H4 (cell line): ENCODE measurements at places on chromosomes 5 and 9. TPM values are rescaled to one million over a fixed set of nuclear protein-coding genes. Genes with fewer than 3 reads are reported as not detected.

DNA sequence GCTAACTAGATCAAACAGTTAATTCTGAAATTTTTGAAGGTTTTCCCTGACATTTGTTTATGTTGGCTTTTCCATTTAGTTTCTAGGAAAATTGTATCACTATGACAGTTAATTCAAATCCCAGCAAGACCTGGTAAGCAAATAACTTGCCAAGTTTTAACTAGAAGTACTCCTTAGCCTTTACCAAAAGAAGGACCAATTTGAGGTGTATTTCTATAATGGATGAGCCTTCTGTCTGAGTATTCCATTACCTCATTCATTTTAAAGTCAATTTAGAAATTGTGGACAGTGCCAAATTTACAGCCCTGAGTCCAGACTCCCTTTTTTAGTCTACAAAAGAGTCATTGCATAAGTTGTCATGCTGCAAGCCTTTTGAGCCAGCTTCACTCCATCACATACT lies 687.6 kb downstream of the CETN3 start:
- no peak for DNase-seq

DNA sequence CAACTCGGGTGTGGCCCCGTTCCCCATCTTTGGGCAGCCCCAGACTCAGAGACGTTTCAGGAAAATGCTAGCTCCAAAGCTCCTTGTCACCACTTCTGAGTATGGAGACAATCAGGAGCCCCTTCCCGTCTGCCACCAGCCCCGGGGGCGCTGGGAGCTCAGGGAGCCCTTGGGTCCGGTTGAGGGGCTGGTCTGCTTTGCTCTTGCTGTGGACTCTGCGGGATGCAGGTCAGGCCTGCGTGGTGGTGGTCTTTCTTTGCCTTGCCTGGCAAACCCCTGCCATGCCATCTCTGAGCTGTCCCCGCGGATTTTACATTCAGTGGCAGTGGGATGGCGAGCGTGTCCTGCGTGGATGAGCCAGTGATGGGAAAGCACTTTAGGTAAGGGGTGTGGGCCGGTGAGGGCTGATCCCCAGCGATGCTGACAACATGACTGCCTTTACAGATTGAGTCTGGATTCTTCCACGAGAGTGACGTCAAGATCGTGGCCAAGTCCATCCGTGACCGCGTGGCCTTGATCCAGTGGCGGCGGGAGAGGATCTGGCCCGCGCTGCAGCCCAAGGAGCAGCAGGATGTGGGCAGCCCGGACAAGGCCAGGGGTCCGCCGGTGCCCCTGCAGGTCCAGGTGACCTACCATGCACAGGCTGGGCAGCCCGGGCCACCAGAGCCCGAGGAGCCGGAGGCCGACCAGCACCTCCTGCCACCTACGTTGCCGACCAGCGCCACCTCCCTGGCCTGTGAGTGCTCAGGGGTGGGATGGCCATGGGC lies 63.3 kb downstream of the WNK2 start:
- DNase-seq, result no peak

DNA sequence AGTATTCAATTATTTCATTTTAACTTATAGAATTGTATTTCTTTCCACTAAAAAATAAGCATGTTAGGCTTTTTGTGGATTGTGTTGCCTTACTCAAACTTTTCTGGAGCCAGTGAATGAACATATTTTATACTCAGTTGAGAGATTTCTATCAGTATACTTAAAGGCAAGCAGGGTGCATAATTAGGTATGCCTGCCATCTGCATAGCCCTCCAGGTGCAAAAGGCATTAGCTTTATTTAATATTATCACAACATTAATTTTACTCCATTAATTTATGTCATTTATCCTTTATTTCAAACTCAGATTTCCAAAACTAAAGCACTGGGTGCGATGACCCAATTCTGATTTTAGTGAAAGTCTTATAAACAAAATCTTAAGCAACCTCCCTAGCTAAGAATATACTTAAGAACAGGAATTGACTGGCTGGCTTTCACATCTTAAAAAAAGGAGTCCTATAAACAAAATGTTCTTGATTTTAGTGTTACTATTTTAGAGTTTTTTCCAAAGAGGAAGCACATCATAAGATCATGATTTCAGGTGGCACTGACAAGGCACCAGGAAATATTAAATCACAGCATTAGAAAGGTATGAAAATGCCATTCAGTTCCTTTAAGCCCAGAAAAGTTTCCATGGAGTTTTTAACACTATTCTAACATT lies 178.4 kb downstream of the MPDZ start:
- no peak for DNase-seq

DNA sequence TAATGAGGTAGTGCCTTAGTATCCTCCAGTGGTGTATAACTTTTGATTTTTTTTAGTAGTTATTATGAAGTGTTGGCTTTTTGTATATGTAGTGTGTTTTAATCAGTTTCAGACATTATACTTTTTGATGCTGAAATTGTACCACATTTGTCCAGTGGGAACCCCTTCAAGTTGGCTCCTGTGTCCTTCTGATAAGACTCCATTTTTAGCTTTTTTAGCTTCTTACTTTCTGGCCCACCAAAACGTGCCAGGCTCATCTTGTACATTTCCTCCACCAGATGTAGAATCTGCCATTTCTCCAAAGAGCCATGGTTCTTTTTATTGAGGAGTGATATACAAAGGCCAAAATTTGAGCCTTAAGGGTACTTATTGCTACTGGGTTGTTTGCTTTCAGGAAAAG lies 84.4 kb downstream of the PBX3 start:
- DNase-seq, result no peak

- DNase-seq, result no peak
Observed at GRCh38 chr5:36156619-36157018, 4.7 kb downstream of the SKP2 start.

- no peak for DNase-seq
Observed at GRCh38 chr9:38621434-38622287, 1.3 kb upstream of the ANKRD18A start.

DNA sequence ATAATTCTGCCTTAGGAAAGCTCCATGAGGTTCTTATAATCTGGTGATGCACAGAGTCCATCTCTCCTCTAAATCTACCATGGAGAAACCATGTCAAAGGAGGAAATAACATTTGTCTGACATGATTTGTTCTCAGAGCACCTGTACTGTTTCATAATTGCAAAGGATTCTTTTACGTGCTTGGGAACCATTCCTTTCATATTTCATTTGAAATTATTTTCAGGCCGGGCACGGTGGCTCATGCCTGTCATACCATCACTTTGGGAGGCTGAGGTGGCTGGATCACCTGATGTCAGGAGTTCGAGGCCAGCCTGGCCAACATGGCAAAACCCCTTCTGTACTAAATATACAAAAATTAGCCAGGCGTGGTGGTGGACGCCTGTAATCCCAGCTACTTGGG lies 65.4 kb downstream of the UGCG start:
- no peak for DNase-seq

DNA sequence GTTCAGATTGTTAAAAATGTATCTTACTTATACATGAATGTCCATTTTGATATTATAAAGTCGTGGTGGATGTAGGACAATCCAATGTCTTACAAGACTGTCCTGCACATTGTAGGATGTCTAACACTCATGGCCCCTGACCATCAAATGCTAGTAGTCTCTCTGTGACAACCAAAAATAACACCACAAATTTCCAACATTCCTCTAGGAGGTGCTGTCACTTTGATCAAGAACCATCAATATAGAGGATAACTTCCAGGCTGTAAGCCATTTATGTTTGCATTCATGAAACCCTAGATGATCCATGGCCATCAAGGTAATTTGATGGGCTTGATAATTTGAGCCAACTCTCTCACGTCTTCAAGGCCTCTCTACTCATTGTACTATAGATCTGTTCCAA lies 20.5 kb upstream of the ZFR start:
- no peak for DNase-seq

GRCh38 chr5:69042500-69042899 lies 51.3 kb upstream of the SLC30A5 start:
- DNase-seq, result no peak

DNA sequence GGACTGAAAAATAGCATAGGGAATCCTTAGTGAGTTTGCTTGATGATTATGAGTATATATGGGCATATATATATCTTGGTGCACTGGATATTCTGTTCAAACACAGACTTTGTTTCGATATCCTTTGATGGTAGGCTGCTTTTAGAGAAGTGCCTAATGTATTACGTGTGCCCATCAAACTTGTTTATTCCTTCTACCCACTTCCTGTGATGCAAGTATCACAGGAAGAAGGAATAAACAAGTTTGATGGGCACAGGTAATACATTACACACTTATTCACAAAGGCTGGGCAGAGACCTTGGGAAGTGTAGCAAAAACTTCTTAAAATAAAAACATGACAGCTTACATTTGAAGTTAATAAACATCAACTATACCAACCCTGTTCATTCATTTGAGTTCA lies 364.2 kb downstream of the CHSY3 start:
- DNase-seq, result peak; percentile 61

GRCh38 chr9:132539096-132539495 lies 43.3 kb upstream of the BARHL1 start:
- no peak for DNase-seq

DNA sequence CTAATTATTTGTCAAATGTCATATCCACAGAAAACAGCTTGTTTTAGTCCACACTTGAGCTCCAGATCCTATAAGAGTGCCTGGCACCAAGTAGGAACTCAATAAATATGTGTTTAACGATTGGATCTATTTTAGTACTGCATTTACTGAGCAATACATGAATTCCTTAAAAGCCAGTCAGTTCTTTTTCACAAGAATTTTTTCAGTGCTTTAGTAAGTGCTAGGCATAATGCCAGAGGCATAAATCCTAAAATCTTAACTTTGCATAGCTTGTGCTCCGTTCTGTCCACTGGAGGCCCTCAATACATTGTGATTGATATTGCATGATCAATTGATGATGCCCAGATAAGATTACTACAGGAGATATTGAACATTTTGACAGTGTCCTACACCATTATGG lies 67.3 kb upstream of the PCSK5 start:
- DNase-seq, result no peak

DNA sequence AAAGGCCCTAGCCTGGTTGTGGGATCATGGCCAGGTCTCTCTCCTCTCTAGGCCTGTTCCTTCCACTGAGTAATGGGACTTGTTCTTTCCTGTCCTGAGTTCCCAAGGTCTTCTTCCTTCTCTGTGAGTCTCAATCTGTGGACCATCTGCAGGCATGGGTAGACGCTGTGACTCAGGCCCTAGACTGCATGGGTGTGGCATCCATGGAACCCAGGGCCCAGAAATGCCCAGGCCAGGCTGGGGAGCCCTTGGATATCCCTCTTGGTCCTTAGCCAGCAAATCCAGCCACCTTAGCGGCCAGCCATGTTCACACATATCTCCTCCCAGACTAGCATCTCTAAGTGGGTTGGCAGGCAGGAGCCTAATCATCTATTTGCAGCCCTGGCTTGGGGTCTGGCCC lies 2.3 kb upstream of the ACSL6 start:
- DNase-seq, result no peak

- no peak for DNase-seq
Observed at GRCh38 chr9:70040376-70040903, 3.2 kb upstream of the MAMDC2 start.

DNA sequence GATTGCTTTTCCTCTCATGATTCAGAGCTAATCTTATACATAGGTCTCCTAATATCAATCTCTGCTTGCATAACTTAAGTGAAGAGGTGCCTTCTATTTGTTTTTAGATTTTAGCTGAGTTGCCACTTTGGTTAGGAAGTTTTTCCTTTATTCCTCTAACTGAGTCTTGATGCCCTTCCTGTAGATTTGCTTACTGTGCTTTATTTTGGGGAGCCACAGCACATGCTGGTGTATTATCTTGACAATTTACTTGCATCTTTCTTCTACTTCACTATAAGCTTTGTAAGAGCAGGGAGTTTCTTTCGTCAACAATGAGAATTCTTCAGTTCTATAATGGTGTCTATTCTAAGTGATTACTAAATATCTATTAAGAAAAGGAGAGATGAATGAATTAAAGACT lies 54.9 kb downstream of the GABRA6 start:
- no peak for DNase-seq

DNA sequence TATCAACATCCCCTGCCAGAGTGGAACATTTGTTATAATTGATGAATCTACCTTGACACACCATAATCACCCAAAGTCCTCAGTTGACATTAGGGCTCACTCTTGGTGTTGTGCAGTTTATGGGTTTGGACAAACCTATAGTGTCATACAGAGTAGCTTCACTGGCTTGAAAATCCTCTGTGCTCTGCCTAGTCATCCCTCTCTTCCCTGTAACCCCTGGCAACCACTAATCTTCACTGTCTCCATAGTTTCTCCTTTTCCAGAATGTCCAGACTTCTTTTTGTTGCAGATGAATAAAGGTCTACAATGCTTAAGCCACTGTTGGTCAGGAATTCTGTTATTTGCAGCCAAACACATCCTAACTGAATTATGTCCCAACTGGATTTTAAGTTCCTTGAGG lies 22.5 kb upstream of the SUB1 start:
- DNase-seq, result no peak

DNA sequence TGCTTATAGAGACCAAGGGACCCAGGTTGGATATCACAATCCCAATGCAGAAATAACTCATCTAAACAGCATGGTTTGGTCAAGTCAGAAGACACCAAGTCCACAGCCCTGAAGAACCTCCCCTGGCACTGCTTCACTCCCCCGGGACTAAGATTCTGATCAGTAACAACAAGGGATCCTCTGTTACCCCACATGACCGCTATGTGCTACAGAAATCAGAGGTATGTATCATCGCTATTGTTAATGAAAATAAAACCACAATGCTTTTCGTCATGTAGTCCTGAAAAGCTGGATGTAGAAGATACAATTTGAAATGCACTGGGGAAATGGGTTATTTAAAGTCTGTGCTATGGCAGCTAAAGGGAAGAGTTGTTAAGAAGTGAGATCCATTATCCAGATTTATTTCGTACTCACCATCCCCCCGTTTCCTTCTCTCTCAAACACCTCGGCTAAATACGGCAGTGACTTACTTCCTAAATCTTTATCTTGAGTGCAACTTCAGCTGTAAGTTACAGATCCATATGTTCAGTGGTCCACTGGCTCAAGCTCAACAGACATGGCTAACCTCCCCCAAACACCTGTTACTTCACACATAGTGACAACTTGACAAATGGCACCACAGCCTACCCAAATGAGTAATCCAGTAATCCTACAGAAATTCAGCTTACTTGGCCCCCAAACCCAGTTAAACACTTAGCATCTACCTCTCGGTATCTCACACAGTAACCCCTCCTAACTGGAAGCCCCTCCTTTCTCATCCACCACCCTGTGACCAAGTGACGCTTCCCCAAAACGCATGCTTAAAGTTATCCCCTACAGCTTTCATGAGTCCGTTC lies 129.2 kb downstream of the MYO10 start:
- no peak for DNase-seq

DNA sequence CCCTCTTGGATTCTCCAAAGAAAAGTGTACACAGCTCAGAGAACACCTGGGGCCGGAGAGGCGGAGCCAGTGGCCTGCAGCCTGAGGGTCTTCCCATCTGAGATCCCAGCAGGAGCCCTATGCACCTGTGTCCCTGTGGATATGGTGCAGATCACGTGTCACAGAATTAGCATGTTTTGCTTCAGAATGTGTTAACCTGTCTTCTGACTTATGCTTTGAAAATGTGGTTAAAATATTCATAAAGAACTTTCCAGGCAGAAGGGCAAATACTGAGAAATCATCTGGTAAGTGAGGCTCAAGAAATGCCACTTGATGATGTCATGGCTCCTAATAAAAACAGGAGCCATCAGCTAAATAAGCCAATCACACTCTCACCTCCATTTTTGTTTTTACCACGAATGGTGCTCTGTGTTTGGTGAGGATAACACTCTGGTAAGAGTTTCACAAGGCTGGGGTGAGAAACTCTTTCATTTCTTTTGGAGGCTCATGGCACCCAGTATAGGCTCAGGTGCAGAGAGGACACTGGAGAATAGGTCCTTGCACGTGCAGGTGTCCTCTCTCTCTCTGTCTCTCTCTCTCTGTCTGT lies 279.8 kb downstream of the FSTL4 start:
- DNase-seq, result no peak

The SLC34A3 gene
- not detected in 2 replicates for total RNA-seq

The PLK2 gene
- 56.8 and 67.3 TPM in 2 replicates for total RNA-seq

The PDE6A gene
- 0.02 TPM in 1 of 2 replicates, not detected in the other for total RNA-seq

The ABO gene
- total RNA-seq, result not detected in 2 replicates
